ENCODE measurements at places on chromosomes 11 and 22.

GRCh38 chr22:25035715-25036114 is 83.2 kb downstream of the KIAA1671 start:
- DNase-seq = no peak

DNA sequence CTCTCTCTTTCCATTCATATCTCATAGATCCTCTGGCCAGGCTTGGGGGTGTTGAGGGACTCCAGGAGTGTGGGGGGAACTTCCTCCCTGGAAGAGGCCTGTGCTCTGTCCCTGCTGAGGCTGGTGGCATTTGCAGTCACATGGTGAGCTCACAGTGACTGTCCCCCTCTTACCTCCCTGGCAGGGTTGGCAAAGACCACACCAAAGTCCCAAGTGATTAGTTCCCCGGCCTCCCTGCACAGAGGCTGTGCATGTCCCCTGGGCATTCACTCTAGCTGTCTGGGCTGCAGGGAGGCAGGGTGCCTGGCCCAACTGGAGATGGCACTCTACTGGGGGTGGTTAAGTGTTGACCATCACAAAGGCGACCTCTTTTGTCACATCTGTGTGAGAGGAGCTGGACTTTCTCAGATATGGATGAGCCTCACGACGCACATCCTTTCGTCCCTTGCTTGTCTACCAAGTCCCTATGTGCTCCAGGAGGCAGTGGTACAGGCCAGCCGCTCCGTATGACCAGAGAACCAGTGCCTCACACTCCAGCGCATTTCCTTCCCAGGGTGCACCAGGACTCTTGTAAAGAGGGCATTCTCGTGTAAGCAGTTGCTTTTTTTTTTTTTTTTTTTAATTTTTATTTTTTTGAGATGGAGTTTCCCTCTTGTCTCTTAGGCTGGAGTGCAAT is 8.8 kb downstream of the TANGO2 start:
- no peak for DNase-seq

DNA sequence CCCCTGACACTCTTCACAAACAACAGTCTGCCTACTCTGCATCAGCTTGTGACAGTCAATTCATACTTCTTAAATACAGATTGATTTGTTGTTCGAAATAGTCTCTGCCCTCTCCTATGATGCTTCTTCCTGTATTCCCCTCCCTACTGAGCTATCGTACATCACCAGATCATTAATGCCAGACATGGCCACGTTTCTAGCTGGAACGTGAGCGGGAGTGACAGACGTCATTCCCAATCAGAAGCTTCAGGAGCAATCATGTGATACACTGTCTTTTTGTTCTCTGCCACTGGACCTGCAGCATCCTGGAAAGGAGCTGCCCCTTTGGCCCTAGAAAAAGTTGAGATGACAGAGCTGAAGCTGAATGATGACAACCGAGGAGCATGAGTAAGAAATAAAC is 48.5 kb downstream of the CSNK2A3 start:
- no peak for DNase-seq

DNA sequence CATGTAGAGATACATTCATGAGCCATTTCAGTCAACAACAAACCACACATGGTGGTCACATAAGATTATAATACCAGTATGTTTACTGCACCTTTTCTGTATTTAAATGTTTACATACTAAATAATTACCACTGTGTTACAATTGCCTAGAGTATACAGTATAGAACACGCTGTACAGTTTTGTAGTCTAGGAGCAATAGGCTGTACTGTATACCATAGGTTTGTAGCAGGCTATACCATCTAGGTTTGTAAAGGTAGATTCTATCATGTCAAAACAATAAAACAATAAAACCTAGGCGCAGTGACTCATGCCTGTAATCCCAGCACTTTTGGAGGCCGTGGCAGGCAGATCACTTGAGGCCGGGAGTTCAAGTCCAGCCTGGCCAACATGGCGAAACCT is 1.1 kb downstream of the TRIM48 start:
- no peak for DNase-seq

GRCh38 chr11:74570266-74571061 is 21.9 kb upstream of the POLD3 start:
- DNase-seq = no peak

GRCh38 chr22:48070083-48070482 is 1307.6 kb downstream of the TBC1D22A start:
- DNase-seq = no peak

GRCh38 chr22:49377306-49377705 is 450.4 kb downstream of the BRD1 start:
- DNase-seq = no peak

DNA sequence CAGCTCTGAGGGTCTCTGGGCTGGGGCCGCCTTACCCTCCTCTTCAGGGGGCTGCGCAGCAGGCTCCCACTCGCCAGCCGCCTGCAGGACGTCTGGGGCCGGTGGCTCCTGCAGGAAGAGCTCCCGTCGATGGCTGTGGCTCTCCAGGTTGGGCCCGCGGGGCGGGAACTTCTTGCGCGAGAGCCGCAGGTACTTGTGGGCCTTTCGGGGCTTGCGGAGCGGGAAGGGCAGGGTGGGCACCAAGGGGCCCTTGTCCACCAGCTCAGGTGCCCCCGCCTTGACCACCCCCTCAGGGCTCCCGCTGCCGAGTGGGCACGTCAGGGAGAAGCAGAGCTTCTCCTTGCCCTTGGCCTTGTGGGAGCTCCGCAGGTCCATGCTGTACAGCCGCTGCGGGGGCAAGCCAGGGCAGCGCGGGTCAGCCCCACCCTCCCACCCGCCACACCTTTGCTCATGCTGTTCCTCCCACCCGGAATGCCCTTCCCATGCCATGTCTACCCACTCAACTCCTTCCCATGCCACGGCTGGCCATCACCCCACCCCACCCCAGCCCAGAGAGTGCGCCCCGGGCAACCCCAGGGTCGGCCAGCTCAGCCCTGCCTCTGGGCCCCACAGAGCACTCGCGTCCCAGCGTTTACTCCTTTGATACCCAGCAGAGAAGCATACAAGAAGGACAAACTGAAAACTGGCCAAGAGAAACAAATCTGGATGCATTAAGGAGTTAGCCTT is 18.0 kb downstream of the CBX7 start:
- DNase-seq = peak; percentile 63

GRCh38 chr11:3614742-3615171 is 27.0 kb downstream of the ART5 start:
- no peak for DNase-seq

DNA sequence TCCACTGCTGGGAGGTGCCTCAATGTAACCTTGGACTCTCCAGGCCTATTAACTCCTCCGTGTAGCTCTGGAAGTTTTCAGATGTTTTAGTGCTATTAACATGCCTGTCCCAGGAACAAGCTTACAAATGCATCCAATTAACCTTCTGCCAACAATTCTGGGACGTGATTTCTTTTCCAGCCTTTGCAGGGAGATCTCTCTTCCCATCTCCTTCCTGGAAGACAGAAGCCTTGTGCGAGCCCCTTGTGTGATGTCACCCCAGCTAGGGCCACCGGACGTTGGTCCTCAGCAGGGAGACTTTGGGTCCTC is 47.7 kb upstream of the SYT7 start:
- DNase-seq = no peak

DNA sequence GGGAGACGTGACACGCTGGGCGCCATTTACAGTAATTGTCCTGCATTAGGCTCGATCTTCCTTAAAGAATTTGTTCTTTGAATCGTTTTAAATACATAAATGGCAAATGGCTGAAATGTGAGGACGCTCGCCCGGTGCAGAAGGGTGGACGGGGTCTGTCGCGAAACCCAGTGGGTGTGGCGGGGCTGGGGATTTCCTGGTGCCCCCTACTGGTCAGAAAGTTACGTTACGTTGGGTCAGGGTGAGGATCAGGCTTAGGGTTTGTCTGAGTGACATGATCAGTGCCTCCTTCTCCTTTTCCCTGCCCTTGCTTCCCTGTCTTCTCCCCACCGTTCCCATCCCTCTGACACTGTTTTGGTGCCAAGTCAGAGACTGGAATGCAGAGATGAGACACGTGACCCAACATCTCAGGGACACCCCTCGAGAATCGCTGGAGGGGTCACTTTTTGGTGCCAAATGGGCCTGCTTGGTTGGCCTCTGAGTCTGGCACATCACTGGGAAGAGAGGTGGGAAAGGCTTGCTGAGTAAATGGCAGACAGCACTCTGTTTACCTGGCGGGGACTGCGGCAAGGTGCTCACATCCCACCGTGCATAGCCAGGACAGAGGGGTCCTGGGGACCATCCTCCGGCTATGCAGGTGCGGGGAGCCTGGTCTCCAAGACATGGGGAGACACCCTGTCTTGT is 1107.6 kb downstream of the BRD1 start:
- no peak for DNase-seq

GRCh38 chr11:119844808-119845207 is 115.8 kb upstream of the NECTIN1 start:
- no peak for DNase-seq

- DNase-seq = peak; percentile 33
Measured at GRCh38 chr11:118652681-118653181, 26.7 kb downstream of the TREH start.

- DNase-seq = no peak
Measured at GRCh38 chr11:116471608-116472256, 301.1 kb downstream of the BUD13 start.

- DNase-seq = no peak
Measured at GRCh38 chr11:86784241-86784681, 16.1 kb upstream of the PRSS23 start.
